ENCODE measurements at places on chromosomes 13 and 19. TPM values are rescaled to one million over a fixed set of nuclear protein-coding genes. Genes with fewer than 3 reads are reported as not detected.

DNA sequence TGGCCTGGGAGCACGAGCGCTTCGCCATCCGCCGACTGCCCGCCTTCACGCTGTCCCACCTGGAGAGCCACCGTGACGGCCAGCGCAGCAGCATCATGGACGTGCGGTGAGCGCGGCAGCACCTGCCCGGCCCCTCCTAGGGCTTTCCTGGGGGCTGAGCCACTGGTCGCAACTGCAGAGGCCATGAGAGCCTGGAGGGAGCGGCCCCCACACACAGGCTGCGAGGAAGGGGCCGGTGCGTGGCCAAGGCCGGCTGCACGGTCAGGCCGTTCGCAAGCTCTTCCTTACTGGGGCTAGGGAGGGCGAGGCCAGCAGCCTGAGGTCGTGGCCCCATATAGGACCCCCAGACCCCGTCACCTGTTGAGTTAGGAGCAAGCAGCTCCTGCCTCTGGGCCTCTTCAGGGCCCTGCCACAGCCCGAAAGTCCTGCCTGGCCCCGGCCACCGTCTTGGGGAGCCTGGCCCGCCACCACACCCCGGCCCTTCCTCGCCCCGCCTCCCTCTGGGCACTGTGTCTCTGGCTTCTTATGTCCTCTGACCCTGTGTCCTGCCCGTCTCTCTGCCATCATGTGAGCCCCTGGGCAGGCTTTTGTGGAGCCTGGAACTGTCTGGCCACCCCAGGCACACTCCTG is 19.0 kb downstream of the NCLN start:
- H3K36me3 ChIP-seq, result peaks cover 58% of the 10 kb centered on the region
- no peak overlapping the region for H3K27ac ChIP-seq
- H3K4me3 ChIP-seq, result no peak overlapping the region

The FFAR2 gene
- not detected for total RNA-seq

DNA sequence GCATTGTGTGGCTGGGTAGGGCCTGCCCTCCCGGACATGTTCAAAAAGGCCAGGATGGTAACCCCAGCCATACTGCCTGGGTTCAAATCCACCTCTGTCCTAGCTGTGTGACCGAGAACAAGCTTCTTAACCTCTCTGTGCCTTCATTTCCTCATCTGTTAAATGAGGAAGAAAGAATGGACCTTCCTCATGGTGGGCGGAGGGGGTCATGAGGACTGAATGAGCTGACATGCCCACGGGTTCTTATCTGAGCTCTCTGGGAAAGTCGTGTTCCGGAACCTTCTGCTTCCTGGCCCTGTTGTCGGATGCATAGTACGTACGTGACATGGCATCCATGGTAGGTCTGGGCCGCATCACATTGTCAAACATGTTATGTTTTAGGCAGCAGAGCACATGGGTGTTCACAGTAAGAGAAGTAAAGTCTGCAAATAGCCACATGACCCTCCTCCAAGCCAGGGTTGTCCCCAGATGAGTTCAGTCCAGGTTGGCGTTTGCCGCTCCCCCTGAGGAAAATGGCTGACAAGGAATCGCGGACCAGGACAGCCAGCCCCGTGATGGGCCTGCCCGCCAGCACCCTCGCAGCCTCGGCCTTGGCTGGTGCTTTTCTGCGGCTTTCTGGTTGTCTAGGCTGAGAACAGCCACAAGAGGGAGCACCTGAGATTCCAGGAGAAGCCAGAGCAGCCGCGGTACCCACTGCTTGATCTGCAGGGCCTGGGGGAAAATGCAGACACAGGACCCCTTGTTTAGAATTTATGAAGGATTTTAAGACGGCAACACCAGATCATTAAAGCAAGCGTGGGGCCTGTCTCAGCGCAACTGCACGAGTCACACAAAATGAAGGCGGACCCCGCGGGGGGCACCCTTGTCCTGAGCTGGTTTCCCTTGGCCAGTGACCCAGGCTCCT is 2.4 kb upstream of the NTN5 start:
- H3K27ac ChIP-seq, result no peak overlapping the region
- H3K4me1 ChIP-seq, result peaks cover 7% of the 10 kb centered on the region
- H3K27me3 ChIP-seq, result peaks cover 1% of the 10 kb centered on the region
- H3K4me3 ChIP-seq, result no peak overlapping the region
- H3K36me3 ChIP-seq, result no peaks in the 10 kb centered on the region
- peak; percentile 47 for DNase-seq

The ADGRE2 gene
- 0.91 TPM for total RNA-seq

GRCh38 chr19:40690693-40691420 is 406 bp upstream of the NUMBL start:
- H3K36me3 ChIP-seq, result peaks cover 20% of the 10 kb centered on the region
- H3K4me1 ChIP-seq, result peaks cover 16% of the 10 kb centered on the region
- H3K27ac ChIP-seq, result peak overlapping the region; percentile 89
- DNase-seq, result peak; percentile 76
- H3K4me3 ChIP-seq, result peak overlapping the region; percentile 95

The ACP7 gene
- total RNA-seq, result not detected

GRCh38 chr19:38644719-38645118 is 2.7 kb upstream of the ACTN4 start:
- no peak overlapping the region for H3K4me3 ChIP-seq
- H3K27ac ChIP-seq, result no peak overlapping the region
- peaks cover 11% of the 10 kb centered on the region for H3K36me3 ChIP-seq
- H3K4me1 ChIP-seq, result peaks cover 24% of the 10 kb centered on the region

The THSD1 gene
- total RNA-seq, result 0.31 TPM

DNA sequence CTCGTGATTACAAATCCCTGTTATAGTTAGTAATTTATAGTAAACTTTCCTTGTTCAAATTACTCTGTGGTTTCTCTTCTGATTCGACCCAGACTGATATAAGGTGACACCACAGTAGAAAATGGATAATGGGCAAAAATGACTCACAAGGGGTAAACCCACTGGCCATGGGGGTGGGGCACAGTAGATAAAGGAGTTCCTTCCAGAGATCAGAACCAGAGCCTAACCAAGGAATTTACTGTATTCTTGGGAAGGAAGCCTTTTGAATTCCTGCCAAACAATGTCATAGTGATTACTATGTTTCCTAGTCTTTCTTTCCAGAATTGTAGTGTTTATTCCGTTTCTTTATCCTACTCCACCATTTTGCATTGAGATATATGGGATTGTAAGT is 21.9 kb downstream of the MIR17HG start:
- H3K4me1 ChIP-seq, result peaks cover 13% of the 10 kb centered on the region
- H3K27ac ChIP-seq, result peak overlapping the region; percentile 26
- DNase-seq, result no peak
- H3K4me3 ChIP-seq, result no peak overlapping the region

GRCh38 chr13:73433458-73433857 is 374.7 kb downstream of the KLF5 start:
- no peak overlapping the region for H3K27ac ChIP-seq
- no peaks in the 10 kb centered on the region for H3K36me3 ChIP-seq
- no peak overlapping the region for H3K4me3 ChIP-seq
- H3K27me3 ChIP-seq, result no peaks in the 10 kb centered on the region
- no peak for DNase-seq

GRCh38 chr19:3059653-3060052 is 2.6 kb downstream of the TLE5 start:
- H3K36me3 ChIP-seq, result peaks cover 47% of the 10 kb centered on the region
- no peaks in the 10 kb centered on the region for H3K27me3 ChIP-seq
- H3K4me3 ChIP-seq, result peak overlapping the region; percentile 11
- peaks cover 53% of the 10 kb centered on the region for H3K4me1 ChIP-seq
- no peak for DNase-seq

DNA sequence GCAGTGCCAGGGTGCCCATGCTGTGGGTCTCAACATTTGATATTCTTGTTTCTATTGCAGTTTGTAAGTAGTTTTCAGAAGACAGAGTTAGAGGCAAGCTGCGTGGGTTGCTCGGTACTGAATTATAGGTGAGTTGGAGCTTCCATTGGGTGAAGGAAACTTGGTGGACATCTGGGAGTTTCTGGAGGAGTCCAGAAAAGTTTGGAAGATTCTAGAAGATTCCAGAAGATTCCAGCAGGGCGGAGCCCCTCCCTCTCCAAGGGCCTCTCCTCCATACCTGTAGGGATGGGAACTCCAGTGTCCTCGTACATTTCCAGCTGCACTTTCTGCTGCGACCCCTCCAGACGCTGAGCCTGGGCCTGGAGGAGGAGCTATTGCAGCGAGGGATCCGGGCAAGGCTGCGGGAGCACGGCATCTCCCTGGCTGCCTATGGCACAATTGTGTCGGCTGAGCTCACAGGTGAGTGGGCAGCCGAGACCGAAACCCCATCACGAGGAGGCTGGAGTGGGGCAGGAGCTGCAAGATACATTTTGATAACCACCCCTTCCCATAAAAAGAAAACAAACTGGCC is 28.6 kb downstream of the TIMM13 start:
- H3K27me3 ChIP-seq, result no peaks in the 10 kb centered on the region
- peaks cover 13% of the 10 kb centered on the region for H3K4me1 ChIP-seq
- DNase-seq, result no peak
- H3K27ac ChIP-seq, result no peak overlapping the region
- H3K4me3 ChIP-seq, result no peak overlapping the region
- no peaks in the 10 kb centered on the region for H3K36me3 ChIP-seq

The CEACAM20 gene
- total RNA-seq, result not detected

- H3K4me1 ChIP-seq, result peaks cover 13% of the 10 kb centered on the region
- H3K27me3 ChIP-seq, result peaks cover 10% of the 10 kb centered on the region
- H3K36me3 ChIP-seq, result peaks cover 2% of the 10 kb centered on the region
- no peak overlapping the region for H3K4me3 ChIP-seq
- H3K27ac ChIP-seq, result no peak overlapping the region
- DNase-seq, result peak; percentile 55
These were observed 4.5 kb upstream of the RAB3A start for GRCh38 chr19:18208098-18208951.

GRCh38 chr19:33665776-33666595 is 44.2 kb downstream of the CHST8 start:
- no peak for DNase-seq
- no peak overlapping the region for H3K4me3 ChIP-seq
- no peaks in the 10 kb centered on the region for H3K27me3 ChIP-seq
- H3K4me1 ChIP-seq, result no peaks in the 10 kb centered on the region
- no peak overlapping the region for H3K27ac ChIP-seq
- H3K36me3 ChIP-seq, result no peaks in the 10 kb centered on the region

The C19orf44 gene
- 5.9 TPM for total RNA-seq

The FFAR3 gene
- total RNA-seq, result not detected

The TSPAN16 gene
- total RNA-seq, result not detected

The DMKN gene
- total RNA-seq, result 1.5 TPM

The B3GNT3 gene
- not detected for total RNA-seq

DNA sequence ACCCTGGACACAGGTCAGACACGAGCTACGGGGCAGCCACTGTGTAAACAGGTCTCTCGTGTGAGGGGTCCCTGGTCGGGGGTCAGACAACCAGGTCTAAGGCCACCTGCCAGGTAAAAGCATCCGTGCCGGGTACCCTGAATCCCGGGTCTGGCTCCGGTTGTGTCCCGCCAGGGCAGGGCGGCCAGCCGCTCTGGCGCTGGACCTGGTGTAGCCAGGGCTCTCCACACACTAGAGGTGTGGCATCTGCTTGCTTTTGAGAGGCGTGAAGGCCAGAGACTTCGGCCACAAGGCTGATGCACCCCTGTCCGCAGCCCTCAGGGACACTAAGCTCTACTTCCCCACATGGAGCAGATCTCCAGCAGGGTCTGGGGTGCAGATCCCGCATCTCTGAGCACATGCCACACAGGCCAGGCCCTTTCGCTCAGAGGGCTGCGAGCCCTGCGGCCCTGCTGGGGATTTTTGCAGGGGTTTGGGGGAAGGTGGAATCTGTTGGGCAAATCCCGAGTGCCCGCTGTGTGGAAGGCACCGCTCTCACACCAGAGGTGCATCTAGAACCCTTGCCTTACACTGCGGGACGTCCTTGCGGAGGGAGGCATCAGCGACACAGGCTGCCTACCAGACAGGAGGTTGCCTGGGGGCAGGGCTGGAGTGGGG is 13.8 kb upstream of the TIMM13 start:
- no peak for DNase-seq
- no peaks in the 10 kb centered on the region for H3K27me3 ChIP-seq
- peaks cover 23% of the 10 kb centered on the region for H3K36me3 ChIP-seq
- H3K4me3 ChIP-seq, result no peak overlapping the region
- peaks cover under 1% of the 10 kb centered on the region for H3K4me1 ChIP-seq

DNA sequence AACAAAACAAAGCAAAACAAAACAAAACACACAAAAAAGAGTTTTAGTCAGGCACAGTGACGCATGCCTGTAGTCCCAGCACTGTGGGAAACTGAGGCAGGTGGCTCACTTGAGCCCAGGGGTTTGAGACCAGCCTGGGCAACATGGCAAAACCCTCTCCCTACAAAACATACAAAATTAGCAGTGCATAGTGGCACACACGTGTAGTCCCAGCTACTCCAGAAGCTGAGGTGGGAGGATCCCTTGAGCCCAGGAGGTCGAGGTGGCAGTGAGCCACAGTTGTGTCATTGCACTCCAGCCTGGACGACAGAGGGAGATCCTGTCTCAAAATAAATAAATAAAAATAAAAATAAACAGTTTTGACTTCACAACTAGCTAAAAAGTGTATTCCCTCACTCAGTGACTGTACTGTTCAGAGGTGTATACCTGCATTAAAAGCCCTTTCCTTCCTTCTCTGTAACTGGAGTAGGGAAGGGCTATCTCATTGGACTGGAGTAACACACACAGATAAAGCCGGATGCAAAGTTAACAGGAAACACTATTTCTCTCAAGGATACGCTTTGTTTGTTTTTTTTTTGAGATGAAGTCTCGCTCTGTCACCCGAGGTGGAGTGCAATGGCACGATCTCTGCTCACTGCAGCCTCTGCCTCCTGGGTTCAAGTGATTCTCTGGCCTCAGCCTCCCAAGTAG is 3.7 kb upstream of the BAX start:
- no peaks in the 10 kb centered on the region for H3K27me3 ChIP-seq
- no peak for DNase-seq
- H3K27ac ChIP-seq, result no peak overlapping the region
- H3K4me1 ChIP-seq, result peaks cover 13% of the 10 kb centered on the region
- no peak overlapping the region for H3K4me3 ChIP-seq

- DNase-seq, result no peak
- H3K27me3 ChIP-seq, result peaks cover 7% of the 10 kb centered on the region
- no peak overlapping the region for H3K4me3 ChIP-seq
- no peaks in the 10 kb centered on the region for H3K4me1 ChIP-seq
- no peaks in the 10 kb centered on the region for H3K36me3 ChIP-seq
These were observed 16.9 kb downstream of the DZIP1 start for GRCh38 chr13:95627590-95627989.

GRCh38 chr19:51531349-51532315 is at the start of gene SIGLEC6:
TSS of gene SIGLEC6 (minus strand) at chr19:51531670. CDS start at chr19:51531648, 22 bp downstream.
- H3K4me1 ChIP-seq, result peaks cover 88% of the 10 kb centered on the region
- peak within 1 kb of the TSS; percentile 83 for H3K27ac ChIP-seq
- no peaks in the 10 kb centered on the region for H3K27me3 ChIP-seq
- H3K36me3 ChIP-seq, result peaks cover 10% of the 10 kb centered on the region
- peak; percentile 60 for DNase-seq

The PODNL1 gene
- not detected for total RNA-seq

The IZUMO1 gene
- total RNA-seq, result not detected

The SIGLEC10 gene
- 50.3 TPM for total RNA-seq

DNA sequence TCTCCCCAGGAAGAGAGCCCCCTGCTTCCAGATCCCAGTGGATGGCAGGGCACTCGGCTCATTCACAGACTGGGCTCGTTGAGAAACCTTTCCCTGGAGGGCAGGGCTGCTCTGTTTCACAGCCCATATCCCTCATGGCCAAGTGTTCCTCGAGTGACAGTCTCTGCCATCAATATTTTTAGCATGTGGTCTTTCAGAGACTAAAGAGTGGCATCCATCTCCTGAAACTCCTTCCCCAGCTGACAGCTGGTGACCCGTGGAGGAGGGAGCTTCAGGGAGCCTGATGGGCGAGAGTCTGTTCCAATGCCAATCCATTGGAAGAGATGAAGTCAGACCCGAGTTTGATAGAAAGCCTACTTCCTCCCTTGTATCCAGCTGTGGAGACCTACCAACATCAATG is 30.7 kb upstream of the ALOX5AP start:
- no peaks in the 10 kb centered on the region for H3K36me3 ChIP-seq
- no peak for DNase-seq
- no peak overlapping the region for H3K27ac ChIP-seq
- peaks cover 3% of the 10 kb centered on the region for H3K4me1 ChIP-seq
- no peak overlapping the region for H3K4me3 ChIP-seq

All from activated B cell treated with CpG ODN at 0.5 μM for 24 hours (primary cell).